ELF-1 (cell line): ENCODE measurements at places on chromosomes 1 and 21.

GRCh38 chr1:24762133-24762676, 17.0 kb downstream of the CLIC4 start:
- no peak for DNase-seq

GRCh38 chr1:160093069-160093395, 5.4 kb downstream of the IGSF8 start:
- DNase-seq = no peak

DNA sequence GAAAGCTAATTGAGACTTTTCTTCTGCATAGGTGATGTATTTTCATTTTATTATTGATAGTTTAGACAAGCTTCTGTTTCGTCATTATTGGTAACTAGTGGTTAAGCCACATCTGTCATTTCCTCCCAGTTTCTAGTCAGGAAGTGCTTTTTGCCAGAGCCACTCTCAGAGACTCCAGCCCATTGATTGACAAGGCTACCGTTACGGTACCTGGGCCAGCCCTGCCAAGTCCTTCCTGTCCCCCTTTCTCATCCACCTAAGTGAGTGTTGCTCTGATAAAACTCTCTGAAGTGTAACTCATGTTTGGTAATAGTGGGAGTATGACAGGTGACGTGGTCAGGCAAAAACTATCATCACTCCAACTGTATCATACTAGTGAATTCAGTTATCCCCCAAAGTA, 29.6 kb upstream of the AGL start:
- no peak for DNase-seq

- no peak for DNase-seq
Observed at GRCh38 chr1:186880982-186881381, 52.2 kb downstream of the PLA2G4A start.

DNA sequence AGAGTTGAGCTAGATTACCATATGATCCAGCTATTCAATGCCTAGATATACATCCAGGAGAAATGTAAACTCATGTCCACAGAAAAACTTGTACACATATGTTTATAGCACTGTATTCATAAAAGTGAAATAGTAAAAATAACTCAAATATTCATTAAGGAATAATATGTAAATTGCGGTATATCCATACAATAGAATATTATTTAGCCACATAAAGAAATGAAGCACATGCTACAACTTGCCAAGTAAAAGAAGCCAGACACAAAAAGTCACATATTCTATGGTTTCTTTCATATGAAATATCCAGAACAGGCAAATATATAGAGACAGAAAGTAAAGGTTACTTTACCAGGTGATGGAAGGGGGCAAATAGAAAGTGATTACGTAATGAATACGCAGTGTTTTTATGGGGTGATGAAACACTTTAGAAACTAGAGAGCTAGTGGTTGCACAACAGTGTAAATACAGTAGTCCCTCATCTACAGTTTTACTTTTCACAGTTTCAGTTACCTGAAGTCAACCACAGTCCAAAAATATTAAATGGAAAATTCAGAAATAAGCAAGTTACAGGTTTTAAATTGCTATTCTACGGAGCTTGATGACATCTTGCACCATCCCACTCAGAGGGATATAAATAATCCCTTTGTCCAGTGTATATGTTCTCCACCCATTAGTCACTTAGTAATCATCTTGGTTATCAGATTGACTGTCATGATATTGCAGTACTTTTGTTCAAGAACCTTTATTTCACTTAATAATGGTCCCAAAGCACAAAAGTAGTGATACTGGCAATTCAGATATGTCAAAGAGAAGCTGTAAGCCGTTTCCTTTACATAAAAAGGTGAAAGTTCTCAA, 62.3 kb downstream of the ZNF644 start:
- DNase-seq = no peak

DNA sequence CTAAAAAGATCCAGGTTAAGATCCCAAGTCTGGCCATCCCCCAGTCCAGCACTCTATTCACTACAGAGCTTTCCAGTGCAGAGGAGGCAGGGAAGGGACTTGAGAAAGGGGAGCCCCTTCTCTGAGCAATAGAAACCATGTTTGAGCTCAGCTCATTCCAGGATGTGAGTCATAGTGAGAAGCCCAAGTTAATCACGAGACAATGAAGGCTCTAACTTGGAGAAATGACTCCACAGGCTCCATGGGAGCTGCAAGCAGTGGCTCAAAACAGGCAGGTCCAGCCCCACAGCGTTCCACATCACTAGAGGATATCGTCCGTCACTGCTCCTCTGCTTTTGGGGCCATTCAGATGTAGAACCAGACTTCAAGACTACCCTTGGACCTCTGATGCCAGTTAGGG, 59.1 kb downstream of the CAMK2N1 start:
- no peak for DNase-seq

- no peak for DNase-seq
Observed at GRCh38 chr1:80931178-80931577, 869.6 kb upstream of the ADGRL2 start.

DNA sequence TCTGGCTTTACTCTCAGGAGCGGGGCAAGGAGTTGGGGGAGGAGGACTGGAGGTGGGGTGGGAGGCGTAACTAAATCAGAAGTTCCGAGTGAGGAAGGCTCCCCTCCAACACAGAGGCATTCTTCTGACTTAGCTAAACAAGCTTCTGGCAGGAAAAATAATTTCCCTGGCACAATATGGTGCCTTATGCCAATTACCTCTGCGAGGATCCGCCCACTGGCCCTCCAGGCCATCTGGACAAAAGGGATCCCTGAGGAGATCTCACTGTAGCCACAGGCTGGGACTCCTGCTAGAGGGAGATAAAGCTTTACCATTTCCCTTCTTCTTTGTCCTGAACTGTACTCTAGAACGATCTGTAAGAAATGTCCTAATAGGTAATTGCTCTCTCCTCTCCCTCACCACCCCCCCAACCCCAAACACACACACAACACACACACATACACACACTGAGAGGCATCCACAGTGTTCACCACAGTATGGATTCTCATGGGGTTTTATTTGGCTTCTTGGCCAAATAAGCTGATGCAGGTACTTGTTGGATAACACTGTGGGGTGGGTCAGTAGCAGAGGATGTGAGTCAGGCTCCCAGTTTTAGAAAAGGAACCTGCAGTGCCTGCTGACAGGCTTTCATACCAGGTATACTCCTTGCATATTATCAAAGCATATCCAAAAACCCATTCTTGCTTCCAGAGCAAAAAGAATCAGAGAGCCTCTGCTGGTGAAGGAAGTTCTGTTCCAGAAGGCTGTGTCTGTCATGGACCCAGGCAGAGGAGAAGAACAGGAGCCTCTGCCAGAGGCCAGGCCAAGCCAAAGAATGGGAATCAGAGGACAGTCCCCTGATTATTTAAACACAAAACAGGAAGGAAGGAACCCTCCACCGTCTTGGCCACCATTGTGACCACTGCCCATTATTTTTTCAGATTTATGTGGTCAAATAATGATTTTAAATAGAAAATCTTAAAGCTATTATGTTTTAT, 169.1 kb downstream of the C1orf21 start:
- no peak for DNase-seq

DNA sequence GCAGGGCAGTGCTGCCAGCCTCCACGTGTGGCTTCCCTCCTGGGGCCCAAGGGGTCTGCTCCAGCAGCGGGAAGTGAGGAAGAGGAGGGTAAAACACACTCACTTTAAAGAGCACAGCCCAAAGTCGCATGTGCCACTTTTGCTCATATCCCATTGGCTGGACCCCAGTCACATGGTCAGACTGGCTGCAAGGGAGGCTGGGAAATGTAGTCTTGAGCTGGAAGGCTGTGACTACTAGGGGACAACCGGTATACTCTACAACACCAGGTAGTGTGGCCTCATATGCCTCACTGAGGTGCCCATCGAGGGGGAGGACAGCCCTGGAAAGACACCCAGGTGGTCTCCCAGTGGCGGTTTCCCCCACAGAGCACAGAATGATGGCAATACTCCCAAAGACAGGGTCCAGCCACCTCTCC, 45.2 kb downstream of the CAMK2N1 start:
- peak; percentile 60 for DNase-seq

- no peak for DNase-seq
Observed at GRCh38 chr1:204459706-204460105, 34.9 kb downstream of the PIK3C2B start.

GRCh38 chr21:32135401-32136363, 143.2 kb downstream of the MIS18A start:
- no peak for DNase-seq

GRCh38 chr1:248686815-248687214, 15.8 kb downstream of the OR14I1 start:
- no peak for DNase-seq

DNA sequence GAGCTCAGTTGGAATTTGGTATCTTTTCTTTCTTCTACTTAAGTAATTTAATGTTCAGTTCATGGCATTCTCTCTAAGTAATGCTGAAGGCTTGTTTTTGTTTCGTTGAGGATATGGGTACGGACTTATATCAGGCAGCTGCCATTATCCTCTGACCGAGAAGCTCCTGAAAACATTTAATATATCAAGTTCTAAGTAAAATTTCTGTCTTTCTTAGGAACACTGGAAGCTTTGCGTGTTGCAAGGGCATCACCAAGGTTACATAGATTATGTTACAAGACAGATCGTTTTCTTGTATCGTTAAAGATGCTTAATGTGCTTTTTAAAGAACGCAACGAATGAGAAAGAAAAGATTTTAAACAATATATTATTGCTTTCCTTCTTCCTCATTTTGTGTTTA, 1.0 kb upstream of the GALNT2 start:
- DNase-seq = no peak

DNA sequence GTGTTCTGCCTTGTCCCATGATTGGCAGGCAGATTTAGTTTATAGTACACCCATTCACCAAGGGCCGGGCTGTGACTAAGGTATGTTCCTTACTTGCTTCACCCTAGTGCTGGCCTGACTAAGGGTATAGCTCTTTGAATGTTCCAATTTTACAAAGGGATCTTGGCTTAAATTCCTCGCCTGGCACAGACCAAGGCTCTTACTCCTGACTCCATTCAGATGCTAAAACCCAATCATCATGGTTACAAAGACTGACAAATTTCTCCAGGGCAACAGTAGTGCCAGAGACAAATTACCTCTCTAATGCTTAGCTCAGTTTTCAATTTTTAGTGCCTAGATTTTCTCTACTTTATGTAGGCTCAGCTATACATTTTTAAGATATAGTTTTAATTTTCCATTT, 11.5 kb upstream of the C1orf53 start:
- no peak for DNase-seq

DNA sequence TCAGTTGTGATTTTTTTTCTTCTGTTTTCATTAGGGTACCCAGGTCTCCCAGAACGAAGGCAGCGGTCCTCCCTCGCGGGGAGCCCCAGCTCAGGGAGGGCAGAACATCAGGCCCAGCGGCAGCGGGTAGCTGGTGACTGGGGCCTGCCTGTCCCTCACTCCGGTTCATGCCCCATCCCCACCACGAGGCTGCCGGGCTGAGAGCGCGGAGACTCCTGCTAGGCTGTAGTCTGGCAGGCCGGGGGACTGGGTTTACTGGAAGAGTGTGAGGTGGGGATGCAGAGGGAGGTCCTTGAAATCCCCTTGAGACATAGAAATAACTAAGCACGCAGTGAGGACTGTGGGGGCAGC, 10.5 kb downstream of the BRINP2 start:
- DNase-seq = no peak

DNA sequence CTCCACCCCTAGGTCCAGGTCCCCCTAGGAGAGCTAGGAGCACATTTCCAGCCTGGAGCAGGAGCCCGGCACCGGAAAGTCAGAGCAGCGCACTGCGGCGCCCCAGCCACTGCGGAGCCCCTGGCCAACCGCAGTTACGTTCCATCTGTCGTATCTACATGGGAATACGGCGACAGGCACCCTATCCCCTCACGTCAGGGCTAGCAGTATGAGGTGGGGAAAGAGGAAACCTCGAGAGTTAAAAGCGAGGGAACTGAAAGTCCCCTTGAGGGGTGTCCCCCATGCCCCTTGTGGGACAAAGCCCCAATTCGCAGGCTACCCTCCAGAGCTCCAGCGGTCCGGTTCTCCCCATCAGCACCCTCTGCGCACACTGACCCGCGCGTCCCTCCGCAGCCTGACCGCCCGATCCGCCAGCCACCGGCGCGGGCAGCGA, 995 bp downstream of the COLGALT2 start:
- peak; percentile 67 for DNase-seq
